Dorsolateral prefrontal cortex (tissue), 122 donors: ENCODE measurements at places on chromosomes 16 and 17.

GRCh38 chr17:61456688-61457225, 4.5 kb downstream of the TBX4 start:
- DNase-seq = no peak

DNA sequence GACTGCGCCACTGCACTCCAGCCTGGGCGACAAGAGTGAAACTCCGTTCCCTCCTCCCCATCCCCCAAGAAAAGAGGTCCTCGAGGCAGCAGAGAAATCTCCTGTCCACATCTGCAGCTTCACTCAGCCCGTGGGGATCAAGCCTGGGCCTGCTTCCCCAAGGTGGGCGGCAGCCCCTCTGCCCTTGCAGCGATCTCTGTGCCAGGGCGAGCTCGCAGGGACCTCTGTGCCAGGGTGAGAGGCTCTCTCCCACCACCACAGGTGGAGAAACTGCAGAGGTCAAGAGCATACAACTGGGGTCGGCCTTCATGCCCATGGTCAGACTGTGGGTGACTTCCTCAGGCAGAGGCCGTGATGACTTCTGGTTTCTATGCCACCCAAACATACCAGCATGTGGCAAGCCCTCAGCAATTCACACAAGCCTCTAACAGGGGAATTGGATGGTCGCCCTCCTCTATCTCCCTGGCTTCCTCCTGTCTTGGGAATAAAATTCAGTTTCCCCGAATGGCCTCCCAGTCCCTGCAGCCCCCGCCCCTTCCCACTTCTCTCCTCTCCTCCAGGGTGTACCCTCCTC, 5.5 kb downstream of the SLC43A2 start:
- no peak for DNase-seq

DNA sequence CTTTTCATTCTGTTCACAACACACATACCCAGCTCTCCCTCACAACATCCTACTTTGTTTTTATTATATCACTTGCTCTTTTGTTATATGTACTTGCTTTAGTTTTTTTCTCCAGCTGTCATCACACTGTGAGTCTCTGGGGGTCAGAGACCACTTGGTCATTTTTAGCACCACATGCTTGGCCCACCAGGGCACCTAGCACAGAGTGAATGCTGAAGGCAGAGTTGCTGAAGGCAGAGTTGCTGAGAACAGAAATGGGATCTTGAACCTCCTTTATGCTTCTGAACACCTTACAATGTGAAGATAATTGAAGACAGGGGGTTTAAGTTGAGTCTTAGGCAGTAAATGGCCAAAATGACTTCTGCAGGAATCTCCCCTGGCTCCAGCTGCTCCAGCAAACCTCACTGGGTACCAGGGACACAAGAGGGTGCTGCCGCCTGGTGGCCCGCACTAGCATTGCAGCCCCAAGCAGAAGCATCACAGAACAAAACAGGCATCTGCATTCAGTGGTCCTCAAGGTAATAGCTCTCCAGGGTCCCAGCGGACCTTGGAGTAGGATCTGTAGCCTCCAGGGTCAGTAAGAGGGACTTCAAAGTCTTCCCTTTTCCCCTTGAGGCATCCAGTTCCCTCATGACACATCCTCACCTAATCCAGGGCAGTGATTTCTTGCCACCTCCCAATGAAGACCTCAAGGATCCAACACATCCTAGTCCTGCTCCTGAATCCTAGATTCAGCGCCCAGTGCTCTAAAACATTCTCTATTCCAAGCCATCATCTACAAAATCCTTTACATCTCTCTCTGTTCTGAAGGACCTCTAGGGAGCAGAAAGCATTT, 1972.6 kb downstream of the TP53TG3F start:
- DNase-seq = no peak

GRCh38 chr17:17034496-17035075, 7.7 kb upstream of the MPRIP start:
- no peak for DNase-seq

DNA sequence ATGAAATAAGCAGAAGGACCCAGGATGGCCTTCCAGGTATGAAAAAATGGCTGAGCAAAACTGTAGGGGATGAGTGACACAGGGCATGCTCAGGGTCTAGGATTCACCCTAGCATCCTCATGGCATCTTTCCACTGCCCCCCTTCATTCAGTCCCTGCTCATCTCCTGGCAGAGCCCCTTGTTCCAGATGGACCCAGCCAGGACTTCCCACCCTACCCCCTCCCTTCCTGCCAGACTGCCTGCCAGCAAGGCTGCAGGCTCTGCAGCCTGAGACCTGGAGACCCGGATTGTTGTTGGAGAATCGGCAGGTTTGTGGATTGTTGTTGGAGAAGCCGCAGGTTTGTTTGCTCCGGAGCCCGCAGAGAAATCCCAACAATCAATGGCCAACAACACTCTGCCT, 6.6 kb downstream of the SEZ6 start:
- no peak for DNase-seq

DNA sequence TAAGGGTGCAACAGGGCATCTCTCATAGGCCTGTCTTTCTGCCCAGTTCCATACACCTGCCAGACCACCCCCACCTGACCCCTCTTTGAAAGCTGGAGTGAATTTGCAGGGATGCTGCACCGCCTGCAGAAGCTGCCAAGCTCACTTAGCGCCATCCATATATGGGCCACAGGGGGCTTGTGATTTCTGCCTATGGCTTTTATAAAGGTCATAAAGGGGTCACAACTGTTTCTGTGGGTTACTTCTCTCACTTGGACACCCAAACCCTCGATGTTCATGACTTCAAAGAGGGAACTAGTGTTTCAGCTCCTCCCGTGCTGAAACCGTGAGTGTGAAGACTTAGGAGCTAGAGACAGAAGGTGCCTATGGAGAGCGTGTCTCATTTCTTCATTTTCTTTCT, 23.9 kb upstream of the MEAK7 start:
- no peak for DNase-seq

DNA sequence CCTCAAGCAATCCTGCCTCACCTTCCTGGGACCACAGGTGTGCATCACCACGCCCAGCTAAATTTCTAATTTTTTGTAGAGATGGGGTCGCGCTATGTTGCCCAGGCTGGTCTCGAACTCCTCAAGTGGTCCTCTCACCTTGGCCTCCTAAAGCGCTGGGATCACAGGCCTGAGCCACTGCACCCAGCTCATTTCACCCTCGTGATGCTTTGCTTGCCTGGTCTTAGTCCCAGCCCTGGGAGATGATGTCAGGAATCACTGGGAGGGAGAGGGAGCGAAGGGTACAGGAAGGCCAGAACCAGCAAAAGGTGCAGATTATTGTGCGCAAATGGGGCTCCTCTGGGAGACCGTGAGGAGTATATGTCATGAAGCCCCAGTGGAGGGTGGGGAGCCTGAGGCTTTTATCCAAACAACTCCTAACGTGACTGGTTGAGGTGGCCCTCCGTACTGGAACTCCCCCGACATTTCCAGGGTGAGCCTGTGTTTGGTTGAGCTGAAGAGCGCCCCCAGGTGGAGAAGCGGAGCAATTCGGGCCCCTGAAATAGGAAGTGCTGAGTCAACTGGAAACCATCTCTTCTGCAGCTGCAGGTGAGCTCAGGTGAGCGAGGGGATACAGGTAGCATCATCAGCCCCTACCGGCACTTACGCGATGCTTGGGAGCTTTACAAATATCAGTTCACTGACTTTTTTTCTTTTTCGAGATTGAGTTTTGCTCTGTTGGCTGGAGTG, 41.2 kb upstream of the HAPSTR1 start:
- no peak for DNase-seq
